Astrocyte (in vitro differentiated cells and primary cell): ENCODE measurements at places on chromosomes 2 and 18.

- DNase-seq, result no peak
These were observed 137.9 kb downstream of the RDH14 start for GRCh38 chr2:18422432-18423165.

- no peak for DNase-seq
These were observed 634.3 kb upstream of the SOX11 start for GRCh38 chr2:5057891-5058351.

- no peak for DNase-seq
These were observed 89.8 kb downstream of the MEMO1 start for GRCh38 chr2:31920962-31921361.

GRCh38 chr2:105175231-105175630 lies 66.3 kb upstream of the GPR45 start:
- peak; percentile 22 for DNase-seq

DNA sequence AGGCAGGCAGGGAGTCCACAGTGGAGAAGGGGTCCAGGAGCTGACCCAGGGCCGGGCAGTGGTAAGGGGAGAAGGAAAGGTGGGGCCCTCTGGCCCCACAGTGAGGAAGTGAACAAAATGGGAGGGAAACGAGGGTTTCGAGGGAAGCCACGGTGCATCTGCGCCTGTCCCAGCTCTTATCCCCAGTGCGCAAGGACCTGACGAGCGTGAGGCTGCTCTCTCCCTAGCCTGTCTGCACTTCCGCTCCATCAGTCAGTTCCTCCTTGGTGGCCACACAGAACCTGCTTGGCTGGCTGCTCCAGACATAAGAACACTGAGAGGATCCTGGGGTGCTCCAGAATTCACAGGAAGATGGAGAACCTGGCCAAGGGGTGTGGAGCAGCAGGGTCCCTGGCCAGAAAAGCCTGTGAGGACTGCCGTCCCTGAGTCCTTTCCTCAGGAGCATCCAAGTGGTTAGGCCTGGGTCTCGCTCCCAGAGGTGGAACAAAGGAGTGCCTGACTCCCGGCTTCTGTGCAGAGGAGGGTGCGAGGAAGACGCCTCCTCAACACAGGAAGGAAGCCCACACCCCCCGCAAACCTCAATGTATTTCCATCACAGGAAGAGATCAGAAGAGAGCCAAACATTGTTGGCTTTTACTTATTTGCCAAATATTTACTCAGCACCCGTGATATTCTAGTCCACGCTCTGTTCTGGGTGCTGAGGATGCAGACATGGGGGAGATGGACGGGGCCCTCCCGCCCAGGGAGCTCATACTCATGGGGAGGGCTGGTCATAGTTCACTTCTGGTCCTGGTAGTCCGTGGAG lies 43.7 kb upstream of the SEMA4C start:
- DNase-seq, result no peak

DNA sequence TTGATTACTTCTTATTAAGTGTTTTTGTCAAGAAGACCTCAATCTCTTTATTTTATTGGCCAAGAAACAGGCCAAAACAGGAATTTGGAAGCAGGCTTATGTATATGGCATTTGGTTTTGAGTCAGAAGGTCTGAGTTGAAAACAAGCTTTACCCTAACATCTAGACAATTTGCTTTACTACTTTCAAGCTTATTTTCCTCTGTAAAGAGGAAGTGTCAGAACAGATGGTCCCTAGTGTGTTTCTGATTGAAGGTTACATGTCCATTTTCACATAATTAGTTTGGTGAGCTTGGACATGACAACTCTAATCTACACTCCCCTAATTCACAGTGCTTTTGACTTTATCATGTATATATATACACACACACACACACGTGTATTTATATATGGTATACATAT lies 19.8 kb upstream of the MAP4K4 start:
- DNase-seq, result no peak

GRCh38 chr2:10285556-10286198 lies 17.0 kb upstream of the HPCAL1 start:
- no peak for DNase-seq

- no peak for DNase-seq
These were observed 59.3 kb upstream of the LRRTM1 start for GRCh38 chr2:80363791-80364349.

DNA sequence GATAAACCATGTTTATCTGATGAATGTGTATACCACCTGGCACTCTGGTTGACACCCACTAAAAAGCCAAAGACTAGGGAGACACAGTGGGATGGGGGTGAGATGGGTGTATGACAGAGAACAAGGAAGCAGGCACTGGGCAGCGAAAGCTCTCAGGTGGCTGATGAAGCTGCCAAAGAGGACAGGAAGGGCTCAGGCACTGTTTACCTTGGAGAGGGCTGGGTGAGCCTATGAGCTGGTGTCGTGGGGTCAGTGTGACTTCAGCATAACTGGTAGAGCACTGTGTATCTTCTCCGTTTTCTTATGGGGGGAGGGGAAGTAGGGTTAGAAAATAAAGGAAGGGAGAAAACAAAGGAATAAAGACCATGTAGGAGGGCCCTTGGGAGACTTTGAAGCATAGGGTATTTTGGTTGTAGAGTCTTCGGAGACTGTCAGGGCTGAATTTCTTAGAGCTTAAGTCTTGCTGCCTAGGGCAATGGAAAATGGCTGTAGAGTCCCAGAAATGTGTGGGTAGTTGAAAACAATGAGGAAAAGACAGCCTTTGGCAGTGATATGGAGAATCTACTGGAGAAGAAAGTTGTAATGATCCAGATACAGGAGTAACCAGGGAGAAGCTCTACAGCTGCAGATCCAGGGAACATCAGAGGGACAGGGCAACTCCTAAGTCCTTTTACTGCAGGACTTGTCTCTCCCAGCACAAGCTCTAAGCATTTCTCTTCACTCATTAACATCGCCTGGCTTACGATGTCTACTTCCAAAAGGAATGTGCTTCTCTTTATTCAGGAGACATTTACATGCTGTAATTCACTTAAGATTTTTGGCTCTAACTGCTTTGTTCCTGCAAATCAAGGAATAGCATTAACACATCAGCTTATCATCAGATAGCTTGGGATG lies 120.0 kb downstream of the AQP4 start:
- DNase-seq, result no peak

- peak; percentile 71 for DNase-seq
These were observed 95.1 kb downstream of the MYO5B start for GRCh38 chr18:50099725-50100407.
